ENCODE measurements at places on chromosomes 1 and 21.

DNA sequence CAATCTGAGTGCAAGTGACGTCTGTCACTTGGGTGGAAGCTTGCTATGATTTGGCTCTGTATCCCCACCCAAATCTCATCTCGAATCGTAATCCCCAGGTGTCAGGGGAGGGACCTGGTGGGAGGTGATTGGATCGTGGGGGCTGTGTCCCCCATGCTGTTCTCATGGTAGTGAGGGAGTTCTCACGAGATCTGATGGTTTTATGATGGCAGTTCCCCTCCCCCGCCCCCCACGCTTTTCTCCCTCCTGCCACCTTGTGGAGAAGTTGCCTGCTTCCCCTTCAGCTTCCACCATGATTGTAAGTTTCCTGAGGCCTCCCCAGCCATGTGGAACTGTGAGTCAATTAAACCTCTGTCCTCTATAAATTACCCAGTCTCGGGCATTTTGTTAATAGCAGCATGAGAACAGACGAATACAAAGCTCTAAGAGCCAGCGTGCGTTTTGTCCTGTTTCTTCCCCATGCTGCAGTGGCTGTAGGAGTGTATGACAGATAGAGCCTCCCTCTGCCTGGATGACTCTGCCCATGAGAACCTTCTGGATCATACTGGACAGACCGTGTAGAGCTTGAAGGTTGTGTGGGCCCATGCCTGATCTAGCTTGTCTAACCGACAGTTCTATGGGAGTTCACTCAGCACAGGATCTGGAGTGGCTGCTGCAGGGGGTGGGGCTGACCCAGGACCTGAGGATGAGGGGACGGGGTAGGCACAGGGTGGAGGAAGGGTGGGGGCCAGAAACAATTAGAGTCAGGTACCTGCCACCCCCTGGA is 139.7 kb upstream of the ERRFI1 start:
- DNase-seq, result no peak

DNA sequence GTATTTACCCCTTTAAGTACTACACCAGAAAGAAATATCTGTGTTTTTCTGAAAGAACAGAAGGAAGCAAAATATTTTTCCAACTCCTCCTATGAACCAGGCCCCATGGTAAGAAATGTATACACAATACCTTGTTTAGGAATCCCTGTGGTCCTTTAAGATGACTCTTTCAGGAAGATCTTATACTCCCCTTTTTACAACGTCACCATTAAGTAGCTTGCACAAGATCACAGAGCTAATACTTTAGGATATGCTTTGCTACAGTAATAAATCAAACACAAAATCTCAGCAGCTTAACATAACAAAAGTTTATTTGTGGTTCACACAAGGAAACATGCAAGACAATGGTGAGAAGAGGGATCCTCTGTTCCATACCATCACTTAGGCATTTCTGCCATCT is 8.8 kb upstream of the LAMB3 start:
- no peak for DNase-seq

DNA sequence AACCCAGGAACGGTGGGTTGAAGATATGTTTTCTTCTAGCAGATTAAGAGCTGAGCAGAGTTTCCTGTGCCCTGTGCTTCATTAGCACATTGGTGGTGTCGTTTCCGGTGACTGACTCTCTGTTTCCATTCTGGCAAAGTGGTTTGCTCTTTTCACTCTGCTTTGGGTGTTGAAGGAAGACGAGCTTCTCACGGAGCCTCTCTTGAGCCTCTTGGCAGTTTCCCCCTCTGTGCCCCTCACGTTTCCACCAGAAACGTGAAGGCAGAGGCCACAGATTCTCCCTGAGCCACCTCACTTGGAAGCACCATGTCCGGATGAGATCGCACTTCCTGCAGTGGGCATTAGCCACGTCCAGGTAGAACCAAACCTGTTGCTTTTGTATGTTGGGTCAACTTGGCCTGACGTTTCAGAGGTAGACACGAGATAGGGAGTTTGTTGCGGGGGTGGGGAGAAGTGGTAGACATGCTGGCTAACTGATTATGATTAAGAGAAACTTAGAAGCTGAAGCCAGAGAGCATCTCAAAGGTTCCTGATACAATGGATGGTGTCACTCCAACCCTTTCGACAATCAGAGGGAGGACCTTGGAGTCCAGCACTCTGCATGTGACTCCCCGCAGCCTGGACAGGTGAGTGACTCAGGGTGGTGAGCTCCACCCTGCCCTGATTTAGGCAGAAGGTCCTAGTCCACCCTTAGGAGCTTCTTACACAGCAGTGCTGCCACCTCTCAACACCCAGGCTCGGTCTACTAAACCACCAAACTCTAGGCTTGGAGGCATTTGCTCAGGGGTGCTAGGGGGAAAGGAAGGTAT is at the start of gene LAX1:
TSS of gene LAX1 (plus strand) at position 155 of the 809 bp plus-strand sequence. CDS start at position 538, 383 bp downstream.
- DNase-seq, result no peak

GRCh38 chr1:25872713-25873112 is 2.8 kb downstream of the PAQR7 start:
- no peak for DNase-seq

DNA sequence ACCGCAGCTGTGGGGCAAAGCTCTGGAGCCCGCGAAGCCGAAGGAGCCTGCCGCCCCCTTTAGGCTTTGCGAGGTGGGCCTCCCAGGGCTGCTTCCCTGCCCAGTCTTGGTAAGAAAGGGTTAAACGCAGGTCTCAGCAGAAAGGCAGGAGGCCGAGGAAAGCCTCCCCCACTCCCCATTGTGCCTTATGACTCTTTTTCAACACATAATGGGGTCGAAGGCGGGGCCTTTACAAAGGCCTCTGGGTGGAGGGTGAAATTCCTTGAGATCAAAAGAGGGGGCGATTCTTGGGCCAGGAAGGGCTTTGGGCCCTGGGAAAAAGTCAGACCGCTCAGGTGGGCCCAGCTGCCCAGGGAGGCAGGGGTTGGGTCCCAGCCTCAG is 880 bp downstream of the ALPL start:
- no peak for DNase-seq

DNA sequence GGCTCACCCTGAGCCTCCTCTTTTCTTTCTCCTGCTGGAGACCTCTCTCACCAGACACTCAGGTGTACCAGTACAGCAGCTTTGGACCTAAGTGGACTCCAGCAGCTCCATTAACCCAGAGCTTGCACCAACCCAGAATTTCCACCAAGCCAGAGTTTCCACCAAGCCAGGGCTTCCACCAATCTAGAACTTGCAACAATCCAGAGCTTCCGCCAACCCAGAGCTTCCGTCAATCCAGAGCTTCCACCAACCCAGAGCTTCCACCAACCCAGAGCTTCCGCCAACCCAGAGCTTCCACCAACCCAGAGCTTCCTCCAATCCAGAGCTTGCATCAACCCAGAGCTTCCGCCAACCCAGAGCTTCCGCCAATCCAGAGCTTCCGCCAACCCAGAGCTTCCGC is 23.2 kb downstream of the CRYAA start:
- DNase-seq, result no peak

DNA sequence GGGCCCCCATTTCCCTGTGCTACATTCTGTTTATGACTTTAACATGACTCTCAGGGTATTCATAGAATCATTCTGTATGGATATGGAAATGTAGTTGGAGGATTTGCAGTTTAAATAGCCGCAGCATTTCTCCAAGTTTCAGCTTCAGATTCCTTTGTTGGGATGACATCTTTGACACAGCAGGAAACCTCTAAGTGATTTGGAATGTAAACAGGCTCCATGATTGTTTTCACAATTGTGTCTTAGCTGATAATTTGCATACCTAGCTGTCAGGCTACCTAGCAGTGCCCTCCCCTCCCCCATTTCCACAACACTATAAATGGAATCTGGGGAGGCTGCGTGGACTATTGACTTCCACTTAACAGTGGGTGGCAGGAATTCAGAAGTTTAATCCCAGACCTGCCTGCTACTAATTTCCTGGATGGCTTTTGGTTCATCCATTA is 290.2 kb downstream of the HLX start:
- no peak for DNase-seq

DNA sequence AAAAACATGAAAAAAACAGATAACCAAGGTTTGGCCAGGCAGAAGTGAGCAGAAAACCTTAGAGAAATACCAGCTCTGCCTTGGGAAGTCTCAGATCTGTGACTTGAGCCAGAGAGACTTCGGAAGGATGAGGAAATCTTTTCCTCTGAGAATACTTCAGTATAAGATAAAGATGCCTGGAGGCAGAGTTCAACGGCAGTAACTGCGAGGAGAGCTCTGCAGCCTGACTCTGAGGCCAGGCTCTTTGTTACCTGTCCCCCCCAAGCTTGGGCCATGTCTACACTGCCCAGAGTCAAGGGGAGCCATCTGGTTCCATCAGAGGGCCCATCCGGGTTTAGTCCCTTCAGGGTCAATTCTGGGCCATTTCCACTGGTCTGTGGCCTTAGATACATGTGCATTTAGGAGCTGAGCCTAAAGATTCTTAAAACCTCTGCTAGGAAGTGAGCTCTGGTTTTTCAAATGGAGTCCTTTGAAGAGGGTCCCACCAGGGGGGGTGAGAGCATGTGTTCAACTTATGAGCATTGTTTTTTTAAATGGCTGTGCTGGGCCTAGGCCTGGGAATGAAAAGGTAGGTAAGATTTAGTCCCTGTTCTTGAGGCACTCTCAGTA is 8.7 kb downstream of the KIRREL1 start:
- no peak for DNase-seq

DNA sequence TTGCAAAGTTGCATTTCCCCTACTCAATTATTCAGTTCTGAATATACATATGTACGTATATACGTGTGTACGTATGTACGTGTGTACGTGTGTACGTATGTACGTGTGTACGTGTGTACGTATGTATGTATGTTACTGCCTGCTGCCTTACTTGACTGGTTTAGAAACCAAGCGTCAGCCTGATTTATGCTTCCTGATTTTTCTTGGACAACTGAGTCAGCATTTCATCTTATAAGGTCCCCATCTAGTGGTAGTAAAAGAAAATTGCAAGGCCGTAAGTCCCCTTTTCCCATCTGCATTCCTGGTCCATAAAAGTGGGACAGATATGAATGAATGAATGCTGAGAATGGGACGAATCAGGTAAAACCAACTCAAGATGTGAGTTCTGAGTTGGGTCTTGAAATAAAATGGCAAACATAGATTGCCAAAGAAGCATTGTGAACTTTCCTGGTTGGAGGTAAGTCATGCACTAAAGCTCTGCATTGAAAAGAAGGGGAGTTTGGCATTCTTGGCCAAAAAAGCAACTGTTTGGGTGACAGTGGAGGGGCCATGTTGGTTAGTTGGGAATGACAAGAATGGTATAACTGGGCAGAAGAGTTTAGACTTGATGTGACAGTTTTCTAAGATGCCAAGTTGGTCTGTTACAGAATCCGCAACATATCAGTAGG is 76.4 kb upstream of the DNAH14 start:
- peak; percentile 26 for DNase-seq

DNA sequence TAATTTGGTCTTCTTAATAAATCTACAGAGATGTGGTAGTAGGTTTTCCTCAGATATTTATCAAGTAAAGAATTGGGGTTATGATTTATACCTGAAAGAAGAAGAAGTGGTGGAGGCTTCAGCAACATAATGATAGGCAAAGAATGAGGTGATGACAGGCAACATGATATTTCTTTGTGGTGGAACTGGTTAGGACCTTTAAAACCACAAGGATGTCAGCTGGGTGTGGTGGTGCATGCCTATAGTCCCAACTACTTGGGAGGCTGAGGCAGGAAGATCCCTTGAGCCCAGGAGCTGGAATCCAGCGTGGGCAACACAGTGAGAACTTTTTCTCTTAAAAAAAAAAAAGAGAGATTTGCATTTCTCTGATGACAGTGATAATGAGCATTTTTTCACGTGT is 34.1 kb upstream of the COL11A1 start:
- DNase-seq, result no peak

- DNase-seq, result no peak
Observed at GRCh38 chr1:216640100-216640499, 83.1 kb downstream of the ESRRG start.

- DNase-seq, result no peak
Observed at GRCh38 chr1:74609810-74610371, 63.7 kb downstream of the ERICH3 start.

DNA sequence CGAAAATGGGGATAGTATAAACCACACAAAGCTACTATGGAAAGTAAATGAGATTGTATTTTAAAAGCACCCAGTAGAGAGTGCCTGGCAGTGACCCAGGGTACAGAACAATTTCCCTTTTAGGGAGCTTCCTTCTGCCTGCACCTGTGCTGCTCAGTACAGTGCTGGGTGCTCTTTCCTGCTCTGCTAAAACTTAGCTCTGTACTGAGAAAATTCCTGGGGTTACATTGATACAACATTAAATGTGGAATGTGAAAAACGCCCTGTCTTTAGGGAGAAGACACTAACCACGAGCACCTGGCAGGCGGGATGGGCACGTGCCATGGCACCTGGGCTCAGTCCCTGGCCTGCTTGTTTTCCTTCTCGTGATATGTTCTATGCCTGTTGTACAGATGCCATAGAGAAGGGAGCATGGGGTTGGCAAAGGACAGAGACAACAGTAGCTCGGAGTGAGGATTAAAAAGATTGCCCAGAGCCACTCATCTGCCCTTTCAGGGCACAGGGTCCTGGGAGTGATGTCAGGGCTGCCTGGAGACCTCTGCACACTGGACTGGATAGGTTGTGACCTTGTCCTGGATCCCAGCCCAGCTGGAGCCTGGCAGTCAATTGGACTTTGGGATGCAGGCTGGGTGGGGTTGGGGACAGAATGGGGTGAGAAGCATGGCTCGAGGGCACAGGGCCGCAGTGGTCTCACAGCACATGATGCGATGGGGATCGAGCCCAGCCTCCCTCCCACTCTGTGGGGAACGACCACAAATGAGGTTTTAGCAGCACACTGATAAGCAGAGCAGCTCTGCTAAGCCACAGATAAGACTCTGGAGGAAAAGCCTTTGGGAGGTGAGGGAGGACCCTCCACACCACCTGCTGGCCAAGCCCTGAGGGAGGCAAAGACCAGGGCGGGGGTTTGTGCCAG is 4.2 kb downstream of the SPATA46 start:
- DNase-seq, result no peak

DNA sequence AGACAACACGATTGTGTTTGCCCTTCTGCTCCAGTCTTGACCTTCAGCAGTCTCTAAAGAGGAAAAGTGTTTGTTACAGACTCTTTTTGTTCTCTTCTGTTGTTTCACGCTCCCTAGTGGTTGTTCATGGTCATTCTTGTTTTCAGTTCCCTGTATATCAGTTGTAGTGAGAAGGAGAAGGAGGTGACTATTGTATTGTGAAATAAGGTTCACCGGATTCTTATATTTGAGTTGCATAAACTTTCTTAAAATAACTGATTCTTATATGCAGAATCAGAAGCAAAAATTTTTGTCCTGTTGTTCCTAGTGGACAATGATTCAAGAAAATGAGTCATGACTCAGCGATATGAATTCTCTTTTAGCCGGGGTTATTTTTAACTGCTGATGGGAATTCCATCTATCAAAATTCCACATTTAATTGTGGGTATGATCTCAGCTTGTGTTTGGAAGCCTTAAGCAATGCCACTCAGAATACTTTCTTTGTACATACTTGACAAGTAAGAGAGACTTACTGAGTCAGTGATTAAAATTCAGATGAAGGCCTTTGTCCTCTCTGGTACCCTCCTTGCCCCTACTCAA is 152.2 kb downstream of the CLEC20A start:
- DNase-seq, result no peak

GRCh38 chr1:150065184-150065871 is 2.2 kb upstream of the VPS45 start:
- DNase-seq, result no peak

GRCh38 chr21:16082038-16082816 is 352.4 kb downstream of the USP25 start:
- no peak for DNase-seq

- no peak for DNase-seq
Observed at GRCh38 chr1:172588296-172589291, 55.6 kb downstream of the SUCO start.

GRCh38 chr1:107692580-107693345 is 272.2 kb downstream of the VAV3 start:
- no peak for DNase-seq
